ENCODE measurements at places on chromosomes 5 and 9.

DNA sequence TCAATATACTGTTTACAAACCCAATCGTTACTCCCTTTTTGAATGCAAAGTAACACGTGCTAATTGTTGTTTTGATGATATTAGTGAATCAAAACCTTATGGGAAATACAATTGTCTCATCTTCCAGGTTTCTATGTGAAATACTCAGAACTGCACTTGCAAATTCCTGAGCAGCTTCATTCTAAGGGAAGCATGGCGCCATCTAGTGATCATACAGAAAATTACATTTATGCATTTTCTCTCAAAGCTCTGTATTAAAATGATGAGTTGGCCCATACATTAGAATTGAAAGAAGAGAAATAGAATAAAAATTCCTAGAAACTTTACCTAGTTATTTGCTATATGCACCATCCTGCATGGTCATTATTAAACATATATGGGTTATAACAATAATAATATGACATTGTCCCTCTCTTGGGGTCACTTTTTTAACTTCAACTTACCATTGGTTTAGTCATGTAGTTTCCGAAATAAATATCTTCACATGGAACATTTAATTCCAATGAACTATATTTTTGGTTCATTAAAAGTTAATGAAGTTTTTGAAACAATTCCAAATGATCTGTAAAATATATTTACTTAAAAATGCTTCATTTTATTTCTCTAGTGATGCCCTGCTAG is 220.0 kb downstream of the PDE4D start:
- no peak for DNase-seq

DNA sequence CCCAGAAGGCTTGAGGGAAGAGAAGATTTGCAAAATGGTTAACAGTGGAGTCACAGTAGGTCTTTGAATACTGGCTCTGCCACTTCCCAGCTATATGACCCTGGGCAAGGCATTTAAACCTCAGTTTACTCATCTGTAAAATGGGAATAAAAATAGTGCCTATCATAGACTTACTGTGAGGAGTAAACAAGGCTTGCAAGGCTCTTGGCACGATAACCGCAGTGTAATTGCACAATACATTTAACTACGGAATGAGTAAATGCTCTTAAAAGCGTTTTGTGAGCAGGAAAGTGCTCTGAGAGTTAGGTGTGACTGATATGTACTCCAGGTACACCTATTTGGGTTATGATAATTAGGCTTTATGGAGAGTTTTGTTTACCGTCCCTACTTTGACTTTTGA is 8.4 kb downstream of the SLC36A3 start:
- DNase-seq, result no peak

- DNase-seq, result no peak
Measured at GRCh38 chr5:158854260-158854783, 245.4 kb downstream of the EBF1 start.

GRCh38 chr5:100479079-100479688 is 56.0 kb upstream of the FAM174A start:
- DNase-seq, result no peak

- DNase-seq, result no peak
Measured at GRCh38 chr5:163318707-163319106, 118.7 kb upstream of the CCNG1 start.

DNA sequence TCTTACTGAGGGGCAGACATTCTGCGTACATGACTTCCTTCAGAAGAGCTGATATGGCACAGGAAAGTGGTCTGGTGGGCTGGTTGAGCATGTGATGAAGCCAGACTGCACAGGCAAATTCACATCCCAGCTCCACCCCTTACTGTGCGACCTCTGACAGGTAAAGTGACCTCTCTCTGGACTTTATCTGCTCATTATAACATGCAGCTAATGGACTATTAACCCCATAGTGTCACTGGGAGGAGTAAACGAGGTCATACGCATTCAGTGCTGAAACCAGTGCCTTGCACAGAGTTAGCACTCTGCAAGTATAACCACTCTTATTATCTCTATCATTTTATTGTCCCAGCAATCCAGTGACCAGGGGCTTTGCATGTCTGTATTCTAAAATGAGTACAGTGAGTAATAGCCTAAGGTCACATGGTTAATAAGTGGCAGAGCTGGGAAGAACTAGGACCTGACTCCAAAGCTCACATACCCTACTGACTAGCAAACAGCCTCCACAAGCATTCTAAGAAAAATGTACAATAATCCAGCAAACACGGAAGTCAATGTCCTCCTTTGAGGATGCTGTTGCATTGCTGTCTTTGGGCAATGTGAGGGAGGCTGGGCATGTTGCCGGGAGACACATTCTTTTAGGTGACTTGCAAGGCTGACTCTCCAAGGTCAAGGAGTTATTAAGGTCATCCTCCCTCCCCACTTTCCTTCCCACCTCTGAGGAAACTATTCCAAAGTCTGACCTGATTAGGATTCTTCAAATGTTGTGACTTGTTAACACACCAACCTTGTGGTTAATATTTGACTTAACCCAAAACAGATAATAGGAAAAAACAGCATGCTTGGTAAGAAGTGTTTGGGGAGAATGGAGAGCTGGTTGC is 19.0 kb downstream of the GLRX start:
- DNase-seq, result no peak

DNA sequence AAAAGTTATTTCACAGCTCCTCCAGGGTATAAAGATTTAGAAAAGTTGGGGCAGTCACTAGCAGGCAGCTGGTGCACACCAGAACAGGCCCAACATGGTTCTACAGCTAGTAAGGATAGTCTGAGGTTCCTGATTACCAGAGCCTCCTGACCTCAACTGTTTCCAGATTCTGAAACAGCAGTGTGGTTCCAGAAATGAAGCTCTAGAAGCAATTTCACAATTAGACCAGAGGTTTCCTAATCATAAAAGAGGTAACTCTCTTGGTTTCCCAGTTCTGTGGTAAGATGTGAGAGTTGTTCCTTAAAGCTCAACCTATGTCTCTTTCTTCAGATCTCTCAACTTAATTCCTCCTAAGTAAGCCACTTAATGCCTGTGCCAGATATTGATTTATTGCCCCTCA is 11.9 kb downstream of the AGTPBP1 start:
- no peak for DNase-seq

DNA sequence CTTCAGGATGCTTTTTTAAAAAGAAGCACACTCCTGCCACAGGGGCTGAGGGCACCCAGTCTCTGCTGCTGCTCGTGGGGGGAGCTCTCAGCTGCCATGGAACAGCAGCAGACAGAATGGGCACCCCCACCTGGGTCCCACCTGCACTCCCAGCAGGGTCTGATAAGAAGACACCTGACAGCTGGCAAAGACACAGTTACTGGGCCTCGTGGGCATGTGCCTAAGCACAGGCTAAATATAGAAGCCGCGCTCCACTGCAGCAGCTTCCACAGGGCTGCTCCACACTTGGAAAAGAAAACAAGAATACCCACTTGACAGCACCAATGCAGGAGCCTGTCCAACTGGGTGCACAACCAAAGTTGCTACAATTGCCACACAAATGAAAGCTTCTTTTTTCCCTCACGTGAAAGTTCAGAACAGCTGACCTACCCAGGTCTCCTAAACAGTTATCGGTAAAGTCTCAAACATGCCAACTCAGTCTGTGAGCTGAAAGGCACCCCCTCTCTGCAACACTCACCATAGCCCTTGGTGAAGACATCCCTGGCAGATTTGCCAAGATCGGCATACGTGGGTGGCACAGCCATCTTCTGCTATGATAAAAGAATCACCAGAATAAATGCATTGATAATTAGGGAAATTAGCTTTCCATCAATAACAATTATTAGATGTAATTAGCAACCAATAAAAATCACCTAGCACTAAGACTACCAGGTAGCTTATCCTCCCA is 12.2 kb downstream of the VDAC1 start:
- no peak for DNase-seq

- DNase-seq, result no peak
Measured at GRCh38 chr5:179312557-179313235, 32.6 kb downstream of the ADAMTS2 start.
